NCI-H2171 treated with DMSO at 0.1 percent for 48 hours (cell line): ENCODE measurements at places on chromosomes 13 and 19.

GRCh38 chr19:49954092-49954829 is 6.7 kb downstream of the SIGLEC11 start:
- DNase-seq = peak; percentile 5

DNA sequence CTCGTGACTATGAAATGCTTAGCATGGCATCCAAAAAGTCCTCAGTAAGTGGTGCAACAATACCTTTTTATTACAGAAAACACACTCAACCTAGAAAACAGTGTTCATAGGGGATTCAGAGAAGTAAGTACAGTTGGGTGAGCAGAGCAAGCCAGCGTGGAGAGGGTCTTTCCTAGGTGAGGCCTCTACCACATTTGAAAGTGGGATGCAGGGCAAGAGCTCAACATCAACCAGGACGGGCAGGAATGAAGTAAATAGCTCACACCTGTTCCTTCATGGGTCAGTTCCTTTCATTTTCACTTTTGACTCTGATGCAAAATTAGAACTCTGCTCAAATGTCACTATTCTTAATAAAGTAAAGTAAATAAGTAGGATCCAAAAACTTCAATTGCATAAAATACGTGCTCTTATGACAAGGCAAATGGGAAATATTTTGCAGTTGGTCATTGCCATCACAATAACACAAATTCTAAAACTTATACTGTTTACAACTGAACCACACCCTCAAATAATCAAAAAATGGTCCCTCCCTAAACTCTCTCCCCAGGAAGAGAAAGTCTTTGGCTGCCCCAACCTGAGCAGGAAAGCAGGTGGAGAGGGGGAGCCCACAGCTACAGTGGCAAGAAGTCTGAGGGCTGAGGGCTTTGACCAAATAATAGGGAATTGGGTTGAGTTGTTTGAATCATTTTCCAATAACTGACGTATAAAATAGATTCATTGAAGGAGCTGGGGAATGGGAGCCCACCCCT is 20.2 kb downstream of the CHAMP1 start:
- no peak for DNase-seq

DNA sequence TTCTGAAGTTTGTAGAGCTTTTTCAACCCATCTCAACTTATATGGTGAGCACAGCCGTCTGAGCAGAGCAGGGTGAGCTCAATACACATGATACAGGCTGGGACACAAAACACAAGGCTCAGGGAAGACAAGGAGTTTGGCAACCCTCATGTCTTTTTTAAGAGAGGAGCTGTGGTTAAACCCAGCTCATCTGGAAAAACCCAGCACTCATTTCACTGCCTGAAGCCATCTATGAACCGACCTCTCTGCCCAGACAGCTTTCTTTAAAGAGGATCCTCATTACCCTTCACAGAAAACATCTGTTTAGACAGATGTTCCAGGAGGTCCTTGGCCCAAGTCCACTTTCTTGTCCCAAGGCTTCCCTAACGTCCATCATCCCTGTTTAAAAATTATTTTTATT is 170.0 kb upstream of the TSHZ3 start:
- DNase-seq = no peak

DNA sequence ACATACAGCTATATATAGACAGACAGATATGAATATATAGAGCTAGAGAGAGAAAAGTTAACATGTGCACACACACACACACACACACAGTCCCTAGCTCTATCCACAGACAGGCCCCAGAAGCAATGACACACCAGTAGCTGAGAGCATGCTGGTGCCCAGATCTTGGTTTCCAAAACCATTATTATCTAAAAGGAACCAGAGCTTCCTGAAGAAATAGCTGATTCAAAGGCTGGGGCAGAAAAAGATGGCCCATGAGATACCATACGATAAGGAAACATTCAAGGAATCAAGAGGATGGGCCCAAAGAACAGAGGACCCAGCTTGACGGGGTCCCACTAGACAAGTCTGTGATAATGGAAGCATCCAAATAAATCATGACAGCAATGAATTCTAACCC is 53.4 kb downstream of the ABCC4 start:
- DNase-seq = no peak

GRCh38 chr13:29578300-29579085 is 17.0 kb downstream of the SLC7A1 start:
- no peak for DNase-seq

GRCh38 chr13:76387566-76387965 is 498.6 kb downstream of the KCTD12 start:
- no peak for DNase-seq
